ENCODE measurements at places on chromosomes 6 and 20.

DNA sequence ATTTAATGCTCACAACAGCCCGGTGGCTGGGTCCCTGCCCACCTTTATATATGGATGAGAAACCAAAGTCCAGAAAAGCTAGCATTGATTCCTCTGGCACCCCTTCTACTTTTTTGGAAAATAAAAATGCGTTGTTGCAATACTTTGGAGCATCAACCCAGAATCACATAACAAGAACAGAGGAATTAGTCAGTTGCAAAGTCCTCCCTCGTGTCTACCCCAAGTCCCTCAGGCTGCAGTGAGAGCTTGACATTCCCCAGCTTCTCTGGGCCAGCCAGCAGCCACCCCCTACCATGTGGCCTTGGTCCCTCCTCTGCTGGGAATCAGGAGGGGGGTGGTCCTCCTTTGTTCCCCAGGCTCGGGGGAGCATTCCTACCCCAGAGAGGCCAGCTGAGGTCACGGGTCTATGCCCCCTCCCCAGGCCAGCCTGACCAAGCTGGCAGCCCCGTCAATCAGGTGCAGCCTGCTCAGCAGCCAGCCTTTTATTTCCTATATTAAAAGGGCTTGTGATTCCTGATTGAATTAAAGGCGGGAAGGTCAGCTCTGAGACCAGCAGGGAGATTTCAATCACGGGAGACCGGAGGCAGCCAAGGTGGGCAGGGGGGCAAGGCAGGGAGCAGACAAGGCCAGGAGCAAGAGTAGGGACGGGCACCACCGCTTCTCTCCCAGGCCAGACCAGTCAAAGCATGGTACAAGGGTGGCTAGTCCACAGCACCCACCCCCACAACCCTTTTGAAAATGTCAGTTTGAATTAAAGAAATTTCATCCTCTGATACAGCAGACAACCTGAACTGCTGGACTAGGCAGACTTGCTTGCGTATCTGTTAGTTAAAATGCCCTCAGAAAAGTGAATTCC, 158.9 kb downstream of the MRPL14 start:
- DNase-seq = no peak

GRCh38 chr6:159577564-159577963, 115.5 kb downstream of the SOD2 start:
- DNase-seq = no peak

DNA sequence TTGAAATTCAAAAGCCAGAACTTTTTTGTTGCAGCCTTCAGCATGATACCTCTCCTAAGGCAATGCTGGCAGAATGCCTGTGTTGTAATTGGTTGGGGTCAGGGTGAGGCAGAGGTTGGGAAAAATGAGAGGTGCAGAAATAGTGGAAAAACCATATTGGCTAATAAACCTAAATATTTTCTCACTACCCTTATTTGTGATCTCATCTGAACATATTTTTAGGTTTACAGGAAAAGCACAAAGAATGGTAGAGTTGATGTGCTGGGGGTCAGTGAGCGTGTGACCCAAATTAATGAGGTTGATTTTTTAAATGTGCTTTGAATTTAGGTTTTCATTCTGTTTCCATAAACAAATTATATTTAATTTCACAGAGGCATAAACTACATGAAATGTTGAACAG, 437.3 kb downstream of the HDGFL1 start:
- no peak for DNase-seq

- no peak for DNase-seq
Measured at GRCh38 chr6:166541876-166542579, 44.5 kb downstream of the RAMACL start.

- DNase-seq = peak; percentile 79
Measured at GRCh38 chr20:62791301-62792181, 4.7 kb upstream of the MRGBP start.

DNA sequence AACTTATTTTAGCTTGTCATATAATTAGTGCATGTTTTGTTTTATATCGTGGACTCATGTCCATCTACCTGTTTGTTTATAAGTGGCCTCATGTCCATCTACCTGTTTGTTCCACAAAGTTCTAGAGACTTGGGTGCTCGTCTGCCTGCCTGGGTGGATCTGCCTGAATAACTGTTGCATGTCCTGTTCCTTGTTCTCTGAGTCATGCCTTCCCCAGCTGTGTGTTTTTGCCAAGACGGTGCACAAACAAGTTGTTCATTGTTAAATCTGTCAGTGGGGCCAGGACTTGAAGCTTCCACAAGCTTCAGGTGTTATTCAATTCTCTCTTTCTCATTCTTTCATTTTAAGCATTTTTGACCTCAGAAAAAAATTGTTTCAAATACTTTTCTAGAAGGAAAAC, 358.0 kb upstream of the CITED2 start:
- DNase-seq = no peak

GRCh38 chr6:105851606-105852005, 234.5 kb upstream of the PRDM1 start:
- no peak for DNase-seq

DNA sequence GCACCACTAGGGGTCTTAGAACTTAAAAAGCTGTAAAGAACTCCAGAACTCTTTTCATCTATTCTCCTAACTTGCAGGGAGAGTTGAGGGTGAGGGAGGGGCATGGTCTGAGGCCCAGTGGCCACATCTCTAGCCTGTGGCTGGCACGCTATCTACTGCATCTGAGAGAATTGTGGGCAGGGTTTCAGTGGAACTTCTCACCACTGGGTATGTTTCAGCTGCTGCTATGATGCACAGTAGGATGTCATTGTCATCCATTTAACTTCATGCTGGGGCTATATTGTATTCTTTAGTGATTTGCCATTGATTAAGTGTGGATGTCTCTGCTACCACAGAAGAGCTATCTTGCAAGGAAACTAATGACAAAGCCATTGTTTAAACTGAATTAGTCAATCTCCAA, 4.5 kb downstream of the TMEM14A start:
- no peak for DNase-seq

GRCh38 chr6:132498638-132499037, 14.3 kb downstream of the STX7 start:
- DNase-seq = no peak

DNA sequence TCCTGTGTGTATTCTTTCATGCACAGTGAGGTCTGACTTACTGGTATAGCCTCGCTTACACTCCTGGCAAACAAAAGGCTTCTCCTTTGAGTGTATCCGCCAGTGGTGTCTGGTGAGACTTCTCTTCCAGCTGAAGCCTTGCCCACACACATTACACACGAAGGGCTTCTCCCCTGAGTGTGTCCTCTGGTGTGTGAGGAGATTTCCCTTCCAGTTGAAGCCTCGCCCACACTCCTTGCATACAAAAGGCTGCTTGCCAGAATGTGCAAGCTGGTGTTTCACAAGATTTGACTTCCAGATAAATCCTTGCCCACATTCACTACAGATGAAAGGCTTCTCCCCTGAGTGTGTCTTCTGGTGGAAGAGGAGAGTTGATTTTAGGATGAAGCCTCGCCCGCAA, 21.5 kb downstream of the ZNF337 start:
- no peak for DNase-seq

DNA sequence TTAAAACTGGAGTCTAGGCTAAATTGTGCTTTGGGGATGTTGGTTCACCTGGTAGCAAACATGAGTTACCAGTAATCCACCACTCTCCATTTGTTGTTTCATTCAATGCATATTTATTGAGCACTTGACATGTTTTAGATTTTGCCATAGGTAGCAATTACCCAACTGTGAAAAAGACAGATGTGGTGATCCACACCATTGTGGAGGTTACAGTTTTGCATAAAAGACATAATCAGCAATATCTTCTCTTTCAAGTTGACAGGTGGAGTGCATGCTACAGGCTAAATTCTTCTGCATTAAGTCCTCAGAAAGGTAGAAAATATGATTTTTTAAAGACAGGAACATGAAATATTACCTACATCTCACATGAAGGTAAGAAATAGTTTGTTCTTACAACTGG, 143.0 kb upstream of the TSHZ2 start:
- no peak for DNase-seq

DNA sequence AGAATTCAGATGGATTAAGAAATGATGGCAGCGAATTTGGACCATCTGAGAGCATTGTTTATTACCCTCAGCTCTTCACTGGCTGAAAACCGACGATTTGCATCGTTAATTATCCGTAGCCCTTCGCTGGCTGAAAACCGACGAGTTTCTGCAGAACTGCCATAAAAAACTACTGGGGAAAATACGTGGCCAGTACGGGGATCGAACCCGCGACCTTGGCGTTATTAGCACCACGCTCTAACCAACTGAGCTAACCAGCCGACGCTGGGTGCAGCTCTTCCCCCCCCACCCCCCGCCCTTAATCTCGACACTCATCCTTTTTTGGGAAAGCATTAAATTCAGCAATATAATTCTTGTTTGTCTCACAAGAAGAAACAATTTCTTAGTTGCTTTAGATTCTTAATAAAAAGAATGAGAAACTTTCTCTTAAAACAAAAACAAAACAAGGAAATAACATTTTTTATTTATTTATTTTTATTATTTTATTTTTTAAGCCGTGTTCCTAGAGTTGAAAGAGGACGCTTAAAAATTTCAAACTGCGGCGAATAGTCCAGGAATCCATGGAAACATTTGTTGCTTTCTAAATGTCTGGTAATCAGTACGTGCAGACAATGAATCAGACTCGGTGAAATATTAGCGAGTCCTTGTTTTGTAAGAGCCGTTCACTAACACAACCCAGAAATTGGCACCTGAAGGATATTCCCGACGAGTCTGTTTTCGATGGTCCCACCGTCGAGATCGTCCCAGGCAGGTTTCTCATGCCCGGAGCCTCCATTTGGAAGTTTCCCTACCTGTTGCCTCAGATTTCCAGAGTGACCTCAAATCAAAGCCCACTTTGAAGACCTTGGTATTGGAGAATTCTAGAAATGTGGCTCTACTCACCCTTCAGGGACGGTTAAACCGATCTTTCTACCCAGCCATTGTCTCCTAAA, 27.8 kb downstream of the PRSS16 start:
- DNase-seq = peak; percentile 49

- DNase-seq = no peak
Measured at GRCh38 chr6:79117752-79118151, 39.7 kb upstream of the PHIP start.

GRCh38 chr6:106161893-106162292, 75.8 kb downstream of the PRDM1 start:
- DNase-seq = no peak

GRCh38 chr6:37866590-37867507, 47.3 kb downstream of the ZFAND3 start:
- DNase-seq = no peak

DNA sequence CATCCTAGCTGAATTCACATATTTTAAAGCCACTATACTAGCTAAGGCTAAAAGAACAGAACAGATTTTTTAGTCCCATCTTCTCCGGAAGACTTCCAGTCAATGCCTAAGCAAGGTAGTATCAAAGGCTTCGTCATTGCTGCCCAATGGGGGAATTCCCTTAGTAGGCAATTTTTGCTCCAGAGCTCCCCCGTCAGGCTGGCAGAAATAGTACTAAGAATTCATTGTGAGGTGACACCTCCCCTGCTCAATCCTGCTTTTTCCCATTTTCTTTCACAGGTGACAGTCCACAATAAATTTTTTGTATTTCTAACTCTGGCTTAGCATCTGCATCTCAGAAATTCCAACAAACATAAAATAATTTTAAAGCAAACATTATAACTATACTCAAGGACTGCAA, 52.8 kb upstream of the SRSF6 start:
- peak; percentile 63 for DNase-seq

- no peak for DNase-seq
Measured at GRCh38 chr20:32638848-32639247, 34.9 kb downstream of the C20orf203 start.

DNA sequence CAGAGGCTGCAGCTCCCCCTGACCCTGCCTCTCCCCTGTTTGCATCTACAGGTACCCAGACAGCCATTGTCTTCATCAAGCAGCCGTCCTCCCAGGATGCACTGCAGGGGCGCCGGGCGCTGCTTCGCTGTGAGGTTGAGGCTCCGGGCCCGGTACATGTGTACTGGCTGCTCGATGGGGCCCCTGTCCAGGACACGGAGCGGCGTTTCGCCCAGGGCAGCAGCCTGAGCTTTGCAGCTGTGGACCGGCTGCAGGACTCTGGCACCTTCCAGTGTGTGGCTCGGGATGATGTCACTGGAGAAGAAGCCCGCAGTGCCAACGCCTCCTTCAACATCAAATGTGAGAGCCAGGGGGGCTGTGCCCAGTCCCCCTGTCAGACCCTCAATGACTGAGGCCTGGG, 42.1 kb upstream of the SRF start:
- no peak for DNase-seq

- DNase-seq = no peak
Measured at GRCh38 chr6:165833355-165833754, 170.3 kb upstream of the PDE10A start.

GRCh38 chr6:12909833-12910232, 193.3 kb downstream of the PHACTR1 start:
- no peak for DNase-seq
